ENCODE measurements at places on chromosomes 16 and 17.

DNA sequence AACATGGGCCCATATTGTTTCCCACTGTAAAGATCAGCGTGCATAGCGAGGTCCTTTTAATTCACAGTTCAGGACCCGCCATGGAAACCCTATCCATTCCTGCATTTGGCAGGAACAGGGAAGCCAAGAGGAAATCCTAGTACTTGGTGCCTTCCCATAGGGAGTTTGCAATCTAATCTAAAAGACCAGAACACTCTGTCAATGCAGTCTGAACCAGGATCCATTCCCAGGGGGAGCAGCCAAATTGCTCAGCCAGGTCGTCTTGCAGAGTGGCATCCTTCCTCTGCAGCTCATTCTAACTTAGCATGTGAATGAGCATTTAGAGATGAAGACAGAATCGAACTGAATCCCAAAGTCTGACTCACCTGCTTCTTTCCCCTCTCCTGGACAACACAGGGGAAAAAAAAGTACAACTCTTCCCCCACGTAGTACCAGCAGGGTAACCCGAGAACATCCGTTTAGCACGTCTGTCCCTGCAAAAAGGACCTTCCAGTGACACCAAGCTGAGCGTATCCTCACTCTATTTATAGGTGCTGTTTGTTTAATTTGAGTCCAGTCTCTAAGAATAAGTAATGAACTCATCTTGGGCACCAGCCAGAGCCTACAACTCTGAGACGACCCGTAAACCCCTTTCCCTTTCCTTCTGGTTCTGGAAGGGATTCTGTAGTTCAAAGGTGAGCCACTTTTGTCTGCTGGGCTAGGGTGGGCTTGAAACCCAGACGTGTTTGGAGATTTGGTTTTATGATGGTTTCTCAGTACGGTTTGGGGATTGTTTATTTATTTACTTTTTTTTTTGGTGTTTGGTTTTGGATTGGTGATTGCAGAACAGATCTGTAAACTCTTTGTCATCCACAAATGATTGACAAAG lies 74.5 kb downstream of the ERCC4 start:
- no peak for DNase-seq

GRCh38 chr16:77496934-77497333 lies 62.1 kb upstream of the ADAMTS18 start:
- DNase-seq = no peak

DNA sequence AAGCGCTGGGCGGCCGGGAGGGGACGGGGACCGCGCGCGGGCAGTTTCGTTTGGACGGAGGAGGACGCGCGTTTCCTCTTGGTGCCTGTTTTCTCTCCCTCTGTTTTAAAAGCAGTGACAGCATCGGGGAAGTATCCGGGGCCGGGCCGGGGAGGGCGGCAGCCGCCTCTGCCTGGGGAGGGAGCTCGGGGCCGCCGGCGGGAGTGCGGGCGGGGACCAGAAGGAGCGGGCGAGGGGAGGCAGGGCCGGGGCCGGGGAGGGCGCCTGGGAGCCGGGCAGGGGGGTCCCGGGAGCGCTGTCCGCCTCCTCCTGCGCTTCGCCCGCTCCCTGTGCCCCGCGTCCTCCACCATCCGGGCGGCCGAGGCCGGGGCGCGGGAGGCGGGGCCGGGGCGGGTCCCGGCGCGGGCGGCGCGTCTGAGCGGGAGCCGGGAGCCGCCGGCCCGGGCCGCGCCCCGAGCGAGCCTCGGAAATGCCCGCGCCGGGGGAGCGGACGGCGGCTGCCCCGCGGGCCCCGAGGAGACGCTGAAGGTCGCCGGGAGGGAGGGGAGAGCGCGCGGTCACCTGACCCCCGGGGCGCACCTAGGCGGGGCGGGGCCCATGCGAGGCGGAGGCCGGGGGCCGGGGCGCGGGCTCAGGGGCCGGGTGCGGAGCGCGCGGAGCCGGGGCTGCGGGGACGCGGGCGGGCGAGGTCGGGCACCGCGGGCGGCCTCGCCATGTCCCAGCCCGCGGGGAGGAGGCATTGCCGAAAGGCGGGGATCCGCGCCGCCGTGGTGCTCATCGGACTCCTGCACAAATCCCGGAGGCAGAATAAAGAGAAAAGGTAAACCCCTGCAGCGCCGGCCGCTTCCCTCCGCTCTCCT lies 57.3 kb downstream of the RAP1GAP2 start:
- no peak for DNase-seq

GRCh38 chr17:79621151-79621943 lies 10.5 kb upstream of the RBFOX3 start:
- no peak for DNase-seq

GRCh38 chr16:11907160-11907970 lies 8.4 kb downstream of the GSPT1 start:
- DNase-seq = no peak

- DNase-seq = no peak
Observed at GRCh38 chr17:3917391-3917931, 1.2 kb upstream of the P2RX1 start.

- DNase-seq = no peak
Observed at GRCh38 chr16:9124908-9125584, 33.6 kb downstream of the HAPSTR1 start.

DNA sequence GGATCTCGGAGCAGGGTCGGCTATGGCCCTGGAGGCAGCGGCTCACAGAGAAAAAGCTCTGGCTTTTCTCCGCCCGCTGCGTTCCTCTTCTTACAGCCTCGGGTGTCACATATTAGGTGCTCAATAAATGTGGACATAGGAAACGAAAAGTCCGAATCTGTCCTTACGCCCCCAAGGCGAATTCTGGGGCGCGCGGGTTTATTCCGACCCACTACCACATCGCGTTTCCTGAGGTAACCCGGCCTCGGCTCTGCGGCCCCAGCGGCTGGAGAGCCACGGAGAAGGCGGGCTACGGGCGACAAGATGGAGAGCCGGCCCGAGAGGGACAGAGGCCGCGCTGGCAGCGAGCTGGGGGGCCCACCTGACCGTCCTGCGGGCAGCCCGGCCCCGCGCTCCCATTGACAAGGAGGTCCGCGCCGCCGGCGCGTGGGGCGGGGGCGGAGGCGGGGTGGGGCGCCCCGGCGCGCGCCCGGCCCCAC lies 573 bp upstream of the GNAO1 start:
- no peak for DNase-seq

- no peak for DNase-seq
Observed at GRCh38 chr16:3769013-3769412, 51.7 kb upstream of the TRAP1 start.

GRCh38 chr17:77859035-77859810 lies 99.3 kb upstream of the TNRC6C start:
- DNase-seq = no peak

DNA sequence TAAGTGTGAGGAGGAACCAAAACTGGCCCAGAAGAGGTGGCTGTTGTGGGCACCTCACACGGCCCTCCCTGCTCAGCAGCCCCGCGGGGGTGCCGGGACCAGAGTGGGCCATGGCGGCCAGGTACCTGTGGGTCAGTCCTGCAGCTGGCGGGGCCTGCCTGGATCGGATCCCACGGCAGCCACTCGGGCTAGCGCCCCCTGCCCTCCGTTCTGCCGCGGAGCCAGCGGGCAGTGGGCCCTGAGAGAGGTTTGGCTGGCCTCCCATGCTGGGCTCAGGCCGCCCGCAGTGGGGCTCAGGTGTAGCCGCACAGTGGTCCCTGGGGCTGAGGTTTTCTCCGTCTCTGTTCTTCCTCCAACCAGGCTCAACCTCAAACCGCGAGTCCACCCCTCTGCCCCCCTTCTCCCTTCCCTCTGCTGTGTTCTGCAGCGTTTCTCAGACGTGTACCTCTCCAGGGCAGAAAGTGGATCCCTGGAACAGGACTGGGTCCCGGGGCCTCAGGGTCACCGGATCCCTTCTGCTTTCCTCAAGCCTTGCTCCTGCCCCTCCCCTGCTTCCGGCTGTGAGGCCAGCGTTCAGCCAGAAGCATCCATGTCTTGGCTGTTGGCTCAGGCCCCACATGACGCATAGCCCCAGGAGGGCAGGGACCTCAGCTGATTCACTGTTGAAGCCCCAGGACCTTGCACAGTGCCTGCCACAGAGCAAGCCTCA lies 28.6 kb upstream of the ITGA3 start:
- no peak for DNase-seq

DNA sequence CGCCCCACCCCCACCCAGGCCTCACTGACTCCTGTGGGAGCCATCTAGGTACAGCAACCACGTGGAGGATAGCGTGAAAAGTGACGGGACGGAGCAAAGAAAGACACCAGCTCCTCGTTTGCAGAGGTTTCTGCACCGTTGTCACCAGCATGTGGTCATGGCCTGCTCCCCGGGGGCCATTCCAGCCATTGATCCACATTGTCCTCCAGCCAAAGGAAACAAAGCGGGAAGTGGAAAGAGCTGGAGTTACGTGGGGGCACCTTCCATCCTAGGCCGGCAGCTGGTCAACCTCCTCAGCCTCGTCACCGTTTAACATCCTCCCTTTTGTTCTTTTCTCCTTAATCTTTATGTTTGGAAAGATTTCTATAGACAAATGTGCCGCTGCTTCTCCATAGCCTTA lies 153.7 kb downstream of the RPTOR start:
- no peak for DNase-seq

- no peak for DNase-seq
Observed at GRCh38 chr16:5560084-5560483, 462.5 kb upstream of the EEF2KMT start.

DNA sequence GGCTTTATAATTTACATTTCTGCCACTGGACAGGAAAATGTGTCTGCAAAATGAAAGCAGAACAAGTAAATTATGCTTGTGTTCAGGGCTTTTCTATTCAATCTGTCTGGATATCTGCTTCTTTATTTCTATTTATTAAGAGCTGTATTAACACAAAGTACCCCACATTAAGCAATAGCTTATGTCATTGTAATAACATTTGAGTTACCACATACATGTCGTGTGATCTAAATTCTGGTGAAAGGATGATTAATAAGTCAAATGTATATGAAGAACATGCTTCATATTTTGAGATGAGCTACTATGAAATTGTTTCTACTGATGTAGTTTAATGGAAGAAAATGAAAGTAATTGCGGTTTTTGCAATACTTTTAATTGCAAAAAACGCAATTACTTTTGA lies 238.2 kb downstream of the KCNJ2 start:
- DNase-seq = no peak

GRCh38 chr16:48617711-48618148 lies 7.8 kb upstream of the N4BP1 start:
- DNase-seq = no peak

- no peak for DNase-seq
Observed at GRCh38 chr16:87172632-87173031, 144.6 kb downstream of the C16orf95 start.

GRCh38 chr17:29379084-29379991 lies 10.8 kb upstream of the TAOK1 start:
- DNase-seq = no peak

DNA sequence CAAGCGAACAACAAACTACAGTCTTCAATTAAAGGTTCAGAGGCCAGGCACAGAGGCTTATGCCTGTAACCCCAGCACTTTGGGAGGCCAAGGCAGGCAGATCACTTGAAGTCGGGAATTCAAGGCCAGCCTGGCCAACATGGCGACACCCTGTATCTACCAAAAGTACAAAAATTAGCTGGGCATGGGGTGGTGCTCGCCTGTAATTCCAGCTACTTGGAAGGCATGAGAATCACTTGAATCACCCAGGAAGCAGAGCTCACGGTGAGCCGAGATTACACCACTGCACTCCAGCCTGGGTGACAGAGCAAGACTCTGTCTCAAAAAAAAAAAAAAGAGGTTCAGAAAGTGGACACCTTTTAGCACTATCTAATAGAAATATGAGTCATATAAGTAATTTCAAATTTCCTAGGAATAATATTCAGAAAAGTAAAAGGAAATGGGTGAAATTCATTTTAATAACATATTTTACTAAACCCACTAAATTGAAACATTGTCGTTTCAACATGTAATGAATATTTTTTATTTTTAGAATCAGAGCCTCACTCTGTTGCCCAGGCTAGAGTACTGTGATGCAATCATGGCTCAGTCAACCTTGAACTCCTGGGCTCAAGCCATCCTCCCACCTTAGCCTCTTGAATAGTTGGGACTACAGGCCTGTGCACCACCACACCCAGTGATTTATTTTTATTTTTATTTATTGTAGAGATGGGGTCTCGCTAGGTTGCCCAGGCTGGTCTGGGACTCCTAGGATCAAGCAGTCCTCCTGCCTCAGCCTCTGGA lies 15.2 kb upstream of the MARCHF10 start:
- DNase-seq = no peak

- no peak for DNase-seq
Observed at GRCh38 chr17:81533339-81534141, 5.4 kb downstream of the FSCN2 start.

DNA sequence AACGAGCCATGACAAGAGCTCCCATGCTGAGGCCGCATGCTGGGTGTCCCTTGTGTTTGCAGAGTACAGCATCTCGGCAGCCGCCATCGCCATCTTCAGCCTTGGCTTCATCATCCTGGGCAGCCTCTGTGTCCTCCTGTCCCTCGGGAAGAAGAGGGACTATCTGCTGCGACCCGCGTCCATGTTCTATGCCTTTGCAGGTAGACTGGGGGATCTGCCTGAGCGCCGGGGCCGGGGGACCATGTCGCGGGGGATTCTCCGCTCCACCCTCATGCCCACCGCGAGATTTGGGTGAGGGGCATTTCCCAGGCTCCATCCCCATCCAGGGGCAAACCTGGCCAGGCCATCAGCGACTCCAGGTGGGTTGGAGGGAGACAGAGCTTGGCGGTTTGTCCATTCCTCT lies 10.7 kb downstream of the CACNG1 start:
- no peak for DNase-seq

DNA sequence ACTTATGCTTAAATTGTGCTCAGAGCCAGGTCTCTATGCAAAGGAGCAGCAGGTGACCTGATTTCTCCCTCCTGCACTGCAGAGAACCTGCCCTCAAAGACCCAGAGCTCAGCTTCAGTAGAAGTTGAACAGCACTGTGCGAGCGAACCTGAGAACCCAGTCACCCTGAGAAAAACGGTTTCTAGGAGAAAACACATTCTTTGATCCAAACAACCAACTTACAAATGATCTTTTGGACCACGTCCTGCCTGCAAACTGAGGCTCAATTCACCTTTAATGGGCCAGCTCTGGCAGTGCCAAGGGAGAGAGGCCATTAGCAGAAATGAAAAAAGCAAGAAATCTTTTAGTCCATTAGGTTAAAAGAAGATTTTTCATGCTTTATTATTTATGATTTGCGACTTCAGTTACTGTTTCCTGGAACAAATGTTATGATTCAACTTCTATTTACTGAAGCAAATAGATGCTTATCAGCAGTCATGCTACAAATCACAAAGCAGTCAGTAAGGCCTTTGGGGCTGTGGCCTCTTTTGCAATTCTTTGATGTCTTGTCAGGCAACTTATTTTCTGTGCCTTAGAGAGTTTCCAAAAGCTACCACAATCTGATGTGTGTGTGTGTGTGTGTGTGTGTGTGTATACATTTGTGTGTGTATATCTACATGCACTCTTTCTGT lies 65.7 kb upstream of the LRRC37A3 start:
- no peak for DNase-seq

All from cortex of kidney (tissue), 1 donor.